ENCODE measurements at places on chromosomes 1 and 21.

- DNase-seq = no peak
Measured at GRCh38 chr21:15749082-15749860, 19.5 kb downstream of the USP25 start.

DNA sequence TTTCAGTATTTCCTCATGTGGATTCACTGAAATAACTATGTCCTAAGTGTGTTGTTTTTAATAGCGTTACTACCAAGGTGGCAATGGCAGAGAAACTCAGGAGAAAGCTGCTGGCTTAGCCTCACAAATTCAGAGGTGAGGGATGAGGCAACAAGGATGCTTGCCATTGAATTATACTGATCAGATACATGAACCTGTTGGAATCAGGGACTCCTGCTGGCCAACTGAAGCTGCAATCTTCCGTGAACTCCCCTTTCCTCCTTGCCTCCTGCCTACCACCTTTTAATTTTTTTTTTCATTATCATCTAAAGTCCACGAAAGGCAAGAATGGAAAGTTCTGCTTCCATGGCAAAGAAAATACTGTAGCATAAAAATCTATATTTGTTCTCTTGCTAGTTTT, 254.7 kb downstream of the NFIA start:
- no peak for DNase-seq

- DNase-seq = no peak
Measured at GRCh38 chr1:66370462-66370971, 163.4 kb upstream of the SGIP1 start.

DNA sequence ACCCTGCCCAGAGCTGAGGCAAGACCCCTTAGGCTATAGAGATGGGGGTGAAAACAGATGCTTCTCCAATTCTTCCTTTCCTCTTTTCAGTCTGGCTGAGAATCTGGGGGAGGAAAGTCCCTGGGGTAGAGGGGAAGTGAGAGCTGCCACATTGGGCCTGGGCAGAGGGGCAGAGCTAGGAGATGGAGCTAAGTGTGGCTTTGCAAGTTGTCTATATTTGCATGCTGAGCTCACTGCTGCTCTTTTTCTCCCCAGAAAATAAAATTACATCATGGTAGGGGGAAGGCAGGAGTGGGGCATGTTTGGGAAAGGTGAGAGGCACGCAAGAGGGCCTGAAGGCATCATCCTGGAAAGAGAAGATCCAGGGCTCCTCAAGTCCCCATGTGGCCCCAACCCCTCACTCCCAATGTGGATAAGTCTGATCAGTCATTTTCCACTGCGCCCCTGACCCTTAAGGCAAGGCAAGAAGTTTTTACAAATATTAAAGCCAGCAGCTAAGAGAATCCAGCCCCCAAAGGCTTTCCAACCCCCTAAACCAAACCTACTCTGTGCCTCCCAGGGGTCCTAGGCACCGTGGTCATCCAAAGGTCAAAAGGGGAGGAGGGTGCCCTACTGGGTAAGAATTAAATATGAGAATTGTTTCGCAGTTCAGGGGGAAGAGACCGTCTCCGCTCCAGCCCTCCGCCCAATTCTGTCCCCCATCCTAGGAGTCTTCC, 500 bp upstream of the PEA15 start:
- DNase-seq = no peak

- DNase-seq = no peak
Measured at GRCh38 chr1:23466423-23466989, 17.5 kb downstream of the ASAP3 start.

GRCh38 chr1:156045076-156045475, 8.5 kb downstream of the UBQLN4 start:
- no peak for DNase-seq

DNA sequence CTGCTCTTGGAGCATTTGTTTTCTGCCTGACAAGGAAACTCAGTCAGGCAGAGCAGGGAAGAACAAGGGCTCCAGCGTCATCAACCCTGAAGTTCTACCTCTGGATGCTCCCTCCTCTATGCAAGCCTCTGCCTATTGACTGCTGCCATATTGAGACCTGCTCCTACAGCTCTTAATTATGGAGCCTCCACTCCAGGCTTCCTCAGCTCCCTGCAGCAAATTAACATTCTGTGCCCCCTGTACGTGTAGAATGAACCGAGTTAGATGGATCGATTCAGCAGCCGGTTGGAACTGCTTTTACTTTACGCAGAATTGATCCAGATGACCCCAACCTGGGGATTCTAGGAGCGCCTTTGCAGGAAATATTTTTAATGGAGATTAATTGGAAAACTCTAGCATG, 68.7 kb downstream of the KIRREL1 start:
- DNase-seq = no peak

DNA sequence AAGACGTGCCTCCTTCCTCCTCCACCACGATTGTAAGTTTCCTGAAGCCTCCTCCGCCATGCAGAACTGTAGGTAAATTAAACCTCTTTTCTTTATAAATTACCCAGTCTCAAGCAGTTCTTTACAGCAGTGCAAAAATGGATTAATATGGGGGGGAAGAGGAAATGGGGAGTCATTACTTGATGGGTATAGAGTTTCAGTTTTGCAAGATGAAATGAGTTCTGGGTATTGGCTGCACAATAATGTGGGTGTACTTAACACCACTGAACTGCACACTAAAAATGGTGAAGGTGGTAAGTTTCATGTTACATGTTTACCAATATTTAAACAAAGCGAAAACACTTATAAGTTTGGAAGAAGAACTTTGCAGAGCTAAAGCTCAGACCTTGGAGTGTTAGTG, 24.3 kb upstream of the DISP1 start:
- no peak for DNase-seq

GRCh38 chr1:209584231-209584672, 738 bp downstream of the CAMK1G start:
- no peak for DNase-seq

DNA sequence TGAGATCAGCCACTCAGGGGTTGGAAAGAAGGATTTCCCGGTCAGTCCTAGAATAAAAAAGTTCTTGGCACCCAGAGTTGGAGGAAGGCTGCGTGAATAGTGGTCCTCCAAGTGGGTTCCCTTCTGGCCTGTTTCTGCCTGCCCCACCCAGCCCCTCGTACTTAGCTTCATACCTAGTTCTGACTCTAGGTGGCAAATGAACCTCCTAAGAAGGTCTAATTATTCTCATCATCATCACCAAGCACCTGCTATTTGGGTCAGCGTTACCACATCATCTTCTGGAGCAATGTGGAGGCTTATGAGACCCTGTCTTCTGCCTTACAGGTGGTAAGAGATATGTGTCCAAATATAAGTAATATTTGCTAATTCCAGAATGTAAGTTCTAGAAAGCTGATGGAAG, 35.9 kb upstream of the NFASC start:
- DNase-seq = no peak

- no peak for DNase-seq
Measured at GRCh38 chr1:32040711-32041110, 27.0 kb downstream of the KHDRBS1 start.

- DNase-seq = no peak
Measured at GRCh38 chr1:19757641-19758040, 42.1 kb downstream of the TMCO4 start.

GRCh38 chr1:156935505-156936128, 15.2 kb downstream of the LRRC71 start:
- no peak for DNase-seq

- DNase-seq = no peak
Measured at GRCh38 chr1:202708456-202709275, 1.6 kb downstream of the SYT2 start.

DNA sequence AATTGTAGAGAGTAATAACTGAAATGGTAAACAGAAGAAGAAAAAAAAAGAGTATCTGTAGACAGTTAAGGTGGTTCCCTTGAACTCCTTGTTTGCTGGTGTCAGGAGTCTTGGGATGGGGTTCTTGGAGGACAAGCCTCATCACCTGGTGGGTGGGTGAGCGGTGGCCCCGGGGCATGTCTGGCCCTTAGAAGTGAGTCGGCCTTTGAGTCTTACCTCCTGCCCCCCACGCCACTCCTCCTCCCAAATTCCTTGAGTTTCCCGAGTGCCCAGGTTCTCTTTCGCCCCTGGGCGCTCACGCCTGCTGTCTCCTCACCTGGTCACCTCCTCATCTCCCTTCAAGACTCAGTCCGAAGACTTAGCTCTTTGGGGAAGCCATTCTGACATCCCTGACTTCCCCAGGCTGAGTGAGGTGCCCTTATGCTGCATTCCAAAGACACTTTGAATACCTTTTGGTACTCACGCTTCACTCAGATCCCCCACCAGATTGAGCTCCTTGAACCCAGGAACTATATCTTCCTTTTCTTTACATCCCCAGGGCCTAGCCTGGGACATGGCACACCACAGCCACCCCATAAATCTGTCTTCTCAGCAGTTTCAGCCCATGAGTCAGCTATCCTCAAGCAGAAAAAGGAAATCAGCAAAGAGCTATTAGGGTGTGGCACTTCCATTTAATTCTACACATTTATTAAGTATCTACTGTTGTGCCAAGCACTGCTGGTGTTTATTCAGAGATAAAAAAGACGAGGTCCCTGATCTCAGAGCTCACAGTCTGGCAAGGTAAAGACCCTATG, 13.5 kb upstream of the IKBKE start:
- DNase-seq = no peak

DNA sequence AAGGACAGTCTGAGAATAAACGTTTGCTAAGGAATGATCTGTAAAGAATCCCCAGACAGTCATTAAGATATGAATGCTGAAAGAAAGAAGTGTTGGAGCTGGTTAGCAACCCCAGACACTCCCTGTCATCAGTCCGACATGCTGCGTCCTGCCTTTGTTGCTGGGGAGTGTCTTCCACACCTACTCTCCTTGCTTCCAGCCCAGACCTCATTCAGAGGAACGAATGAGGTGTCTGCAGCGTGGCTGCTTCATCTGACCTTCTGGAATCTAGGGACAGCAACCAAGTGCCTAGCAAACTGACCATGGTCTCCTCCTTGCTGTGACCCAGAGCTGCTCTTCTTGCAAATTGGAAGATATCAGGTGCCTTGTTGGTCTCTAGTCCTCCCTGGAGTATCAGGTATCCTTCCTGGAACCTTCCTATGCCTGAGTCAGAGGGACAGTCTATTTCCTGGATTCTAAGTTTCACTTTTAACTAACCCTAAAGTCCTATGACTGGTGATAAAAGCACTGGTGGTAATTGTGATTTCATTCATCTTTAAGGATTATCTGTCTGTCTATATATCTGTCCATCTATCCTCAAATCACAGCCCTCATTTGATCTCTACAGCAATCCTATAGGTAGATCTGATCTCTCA, 45.3 kb downstream of the NFASC start:
- no peak for DNase-seq

- DNase-seq = no peak
Measured at GRCh38 chr21:38959692-38960061, 153.9 kb downstream of the ETS2 start.

- no peak for DNase-seq
Measured at GRCh38 chr1:150987924-150988323, 5.8 kb downstream of the ANXA9 start.

- DNase-seq = no peak
Measured at GRCh38 chr21:35682904-35683549, 377.3 kb downstream of the SETD4 start.

DNA sequence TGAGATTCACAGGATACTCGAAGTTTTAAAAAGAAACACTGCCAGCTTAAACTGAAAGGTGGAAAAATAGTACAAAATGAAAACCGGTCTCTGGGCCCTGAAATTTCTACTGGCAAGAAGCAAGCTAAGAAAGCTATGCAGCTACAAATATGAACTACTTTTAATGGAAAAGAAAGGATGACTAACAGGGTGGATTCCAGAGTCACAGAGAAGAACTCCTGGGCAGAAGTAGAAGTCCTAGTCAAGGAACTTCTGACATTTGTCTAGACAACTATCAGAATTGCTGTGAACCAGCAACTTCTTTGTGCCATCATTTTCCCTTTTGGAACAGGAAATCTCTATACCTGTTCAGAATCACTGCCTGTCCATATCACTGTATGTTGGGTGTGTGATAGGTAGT, 38.1 kb downstream of the CD160 start:
- no peak for DNase-seq

DNA sequence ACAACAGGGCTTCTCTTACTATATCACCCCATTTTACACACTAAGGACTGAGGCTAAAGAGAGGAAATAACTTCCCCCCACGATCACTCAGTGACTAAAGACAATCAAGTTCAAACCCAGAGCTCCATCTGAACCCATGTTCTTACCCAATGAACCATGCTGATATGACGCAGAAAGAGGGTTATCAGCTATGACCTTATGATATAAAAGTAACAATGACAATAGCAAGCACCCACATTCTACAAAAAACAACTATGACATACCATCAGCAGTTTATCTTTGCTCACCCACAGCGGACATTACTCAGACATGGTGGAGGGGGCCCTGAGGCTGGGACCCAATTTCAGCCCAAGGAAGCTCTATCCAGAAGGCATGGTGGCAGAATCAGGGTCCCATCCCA, 75.7 kb downstream of the PTPN14 start:
- DNase-seq = no peak

DNA sequence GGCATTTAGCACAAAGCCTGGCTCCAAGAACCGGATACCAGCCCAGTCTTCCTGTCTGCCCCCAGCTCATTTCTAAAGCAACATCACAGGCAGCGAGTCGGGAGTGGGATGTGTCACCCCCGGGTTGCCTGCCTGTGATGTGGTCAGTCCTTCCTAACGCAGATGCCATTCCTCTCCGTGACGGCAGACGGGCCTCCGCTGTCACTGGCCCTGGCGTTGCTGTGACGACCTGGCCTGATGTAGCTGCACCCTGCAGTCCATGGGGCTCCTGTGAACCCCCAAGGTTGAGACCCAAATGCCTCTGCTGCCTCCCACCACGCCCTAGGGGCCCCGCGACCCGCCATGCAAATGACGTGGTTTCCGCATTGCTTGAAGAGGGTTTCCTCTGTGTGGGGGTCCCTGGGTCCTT, 12.3 kb downstream of the TNFRSF1B start:
- DNase-seq = peak; percentile 46

- DNase-seq = no peak
Measured at GRCh38 chr21:30206551-30207251, 9.2 kb downstream of the CLDN8 start.

GRCh38 chr1:31791131-31791858, 24.5 kb downstream of the SPOCD1 start:
- no peak for DNase-seq

DNA sequence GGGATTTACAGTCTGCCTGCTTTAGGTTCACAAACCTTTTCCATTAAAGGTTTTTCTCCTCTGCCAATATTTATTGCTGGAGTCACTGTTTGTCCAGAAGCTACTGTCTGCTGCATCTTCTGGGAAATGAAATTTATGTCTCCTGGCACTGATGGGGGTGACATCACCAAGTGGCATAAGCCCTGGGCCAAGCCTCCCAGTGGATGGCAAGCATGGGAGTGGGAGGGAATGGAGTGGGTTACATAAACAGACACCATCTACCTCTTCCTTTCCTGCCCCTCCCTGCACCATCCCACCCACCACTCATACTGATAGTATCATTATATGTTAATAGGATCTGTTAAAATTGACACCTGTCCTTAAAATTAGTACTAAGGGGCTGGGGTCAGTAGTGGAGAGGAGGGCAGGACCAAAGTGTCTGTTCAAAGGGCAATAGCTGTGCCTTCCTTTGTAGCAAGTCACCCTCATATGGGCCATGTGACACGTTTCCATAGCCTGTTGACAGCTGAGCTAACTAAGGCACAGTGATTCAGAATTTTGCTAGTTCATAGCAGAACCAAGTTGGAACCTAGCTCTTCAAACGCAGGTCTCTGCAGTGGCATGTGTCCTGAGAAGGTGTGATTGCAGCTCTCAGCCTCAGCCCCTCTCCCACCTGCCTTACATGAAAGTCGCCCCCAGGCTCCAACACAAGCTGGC, 71.0 kb downstream of the MAB21L3 start:
- no peak for DNase-seq

- DNase-seq = no peak
Measured at GRCh38 chr1:156285437-156285836, 1.3 kb downstream of the TMEM79 start.

GRCh38 chr1:246157516-246157915, 349.6 kb downstream of the SMYD3 start:
- DNase-seq = no peak

- no peak for DNase-seq
Measured at GRCh38 chr1:167190747-167191237, 29.9 kb upstream of the POU2F1 start.

All from GM04503 (cell line).